Stimulated activated CD4-positive, alpha-beta T cell treated with anti-CD3 and anti-CD28 coated beads, TNF-alpha, amount 100 ng/mL, for 48 hours (primary cell): ENCODE measurements at places on chromosomes 2 and 18.

DNA sequence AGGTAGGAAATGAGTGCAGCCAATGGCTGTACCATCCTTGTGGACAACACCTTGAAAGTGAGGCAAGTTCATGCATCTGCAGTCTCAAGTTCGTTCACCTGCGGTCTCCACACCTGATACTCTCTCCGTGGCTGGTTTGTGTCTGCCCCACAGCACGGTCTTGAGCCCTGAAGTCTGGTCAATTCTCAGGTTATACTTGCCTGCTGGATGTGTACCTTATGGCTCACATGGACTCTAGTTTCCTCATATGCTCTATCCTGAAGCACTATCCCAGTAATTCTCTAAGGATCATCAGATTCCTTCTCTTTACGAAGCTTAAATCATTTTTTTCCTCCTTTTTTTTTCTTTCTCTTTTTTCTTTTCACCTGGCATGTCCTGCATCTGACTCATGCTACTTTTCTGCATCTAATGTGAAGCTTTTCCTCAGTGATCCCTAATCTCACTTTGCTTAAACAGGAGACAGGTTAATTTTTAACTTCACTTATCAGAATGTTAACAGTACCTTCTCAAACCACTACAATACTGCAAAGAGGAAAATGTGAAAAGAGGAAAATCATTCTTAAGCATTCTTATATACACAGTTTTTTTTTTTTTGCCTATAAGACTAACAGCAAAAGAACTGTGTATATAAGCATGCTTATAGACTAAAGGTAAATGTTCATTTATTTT lies 511.2 kb downstream of the SOX11 start:
- DNase-seq, result no peak

- DNase-seq, result no peak
Observed at GRCh38 chr18:9787036-9787435, 78.9 kb downstream of the RAB31 start.

DNA sequence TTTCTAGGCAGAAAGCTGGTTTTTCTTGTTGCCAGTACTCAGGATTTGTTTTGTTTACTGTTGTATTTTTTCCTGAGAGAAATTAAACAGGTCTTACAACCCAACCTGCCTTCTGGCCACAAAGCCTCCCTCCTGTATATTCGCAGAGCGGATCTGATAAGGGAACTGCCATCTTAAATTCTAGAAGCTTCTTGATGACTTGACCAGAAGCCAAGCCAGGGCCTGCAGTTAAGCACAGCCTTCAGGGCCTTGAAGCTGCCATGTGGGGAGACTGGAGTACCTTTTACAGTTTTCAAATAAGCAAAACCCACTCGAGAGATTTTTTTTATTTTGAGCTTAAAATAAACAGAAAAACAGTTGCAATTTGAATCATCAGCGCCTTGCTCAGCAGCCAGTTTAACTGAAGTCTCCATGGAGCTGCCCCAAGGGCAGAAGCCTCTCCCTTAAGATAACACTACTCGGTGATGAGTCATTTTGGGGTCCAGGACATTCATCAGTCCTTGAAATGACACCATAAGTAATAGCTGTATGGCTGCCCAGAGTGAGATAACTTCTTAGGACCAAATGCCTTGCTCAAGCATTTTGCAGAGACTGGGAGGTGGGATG lies 51.5 kb upstream of the PHLPP1 start:
- no peak for DNase-seq

- no peak for DNase-seq
Observed at GRCh38 chr2:6370753-6371551, 494.8 kb downstream of the CMPK2 start.

GRCh38 chr18:77455004-77455403 lies 205.4 kb downstream of the GALR1 start:
- DNase-seq, result no peak

GRCh38 chr2:197446844-197447243 lies 6.5 kb upstream of the COQ10B start:
- no peak for DNase-seq

- DNase-seq, result no peak
Observed at GRCh38 chr2:196804381-196804780, 4.8 kb downstream of the C2orf66 start.

DNA sequence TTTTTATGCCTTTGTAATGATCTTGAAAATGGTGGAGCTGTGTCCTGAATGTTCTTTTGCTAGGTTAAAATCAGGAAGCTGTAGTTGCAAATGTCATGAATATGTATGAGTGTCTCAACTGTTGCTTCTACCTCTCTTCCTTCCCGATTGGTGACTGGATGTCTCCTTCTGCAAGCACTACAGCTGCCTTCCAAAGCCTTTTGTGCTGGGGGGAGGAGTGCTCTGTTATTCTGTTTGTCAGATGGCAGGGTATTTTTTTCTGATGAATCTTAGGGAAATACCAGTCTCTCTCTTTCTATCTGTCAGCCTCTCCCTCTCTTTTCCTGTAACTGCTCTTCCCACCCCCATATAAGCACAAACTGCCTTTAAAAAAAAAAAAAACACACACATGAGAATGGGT lies 1396.3 kb upstream of the CELF4 start:
- DNase-seq, result no peak

- DNase-seq, result no peak
Observed at GRCh38 chr18:74234326-74235171, 57.2 kb downstream of the CYB5A start.

GRCh38 chr2:44186810-44187209 lies 18.1 kb downstream of the PPM1B start:
- DNase-seq, result no peak

DNA sequence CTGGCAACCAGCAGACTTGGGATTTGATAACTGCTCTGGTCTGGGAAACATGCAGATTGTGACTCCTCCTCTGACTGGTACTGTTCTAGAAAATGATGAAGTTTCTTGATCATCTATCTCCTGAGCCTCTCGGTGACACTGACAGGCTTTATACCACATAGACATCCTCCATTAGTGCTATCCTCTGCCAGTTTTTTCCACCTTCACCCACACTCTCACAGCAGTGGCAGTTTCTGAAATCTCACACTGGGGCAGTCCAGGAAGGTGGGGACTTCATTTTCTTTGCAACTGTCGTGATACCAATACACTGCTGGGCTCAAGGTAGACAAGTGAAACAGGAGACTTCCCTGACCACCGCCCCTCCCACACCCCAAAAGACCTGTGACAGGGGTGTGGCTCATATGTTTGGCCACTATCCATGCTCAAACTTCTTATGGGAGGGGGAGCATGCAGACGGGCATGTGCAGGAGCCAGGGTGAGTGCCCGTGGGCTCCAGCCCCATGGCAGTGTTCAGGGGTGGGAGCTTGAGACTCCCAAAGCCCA lies 66.3 kb upstream of the RMDN2 start:
- DNase-seq, result no peak

- no peak for DNase-seq
Observed at GRCh38 chr2:120503793-120504571, 158.0 kb downstream of the INHBB start.

DNA sequence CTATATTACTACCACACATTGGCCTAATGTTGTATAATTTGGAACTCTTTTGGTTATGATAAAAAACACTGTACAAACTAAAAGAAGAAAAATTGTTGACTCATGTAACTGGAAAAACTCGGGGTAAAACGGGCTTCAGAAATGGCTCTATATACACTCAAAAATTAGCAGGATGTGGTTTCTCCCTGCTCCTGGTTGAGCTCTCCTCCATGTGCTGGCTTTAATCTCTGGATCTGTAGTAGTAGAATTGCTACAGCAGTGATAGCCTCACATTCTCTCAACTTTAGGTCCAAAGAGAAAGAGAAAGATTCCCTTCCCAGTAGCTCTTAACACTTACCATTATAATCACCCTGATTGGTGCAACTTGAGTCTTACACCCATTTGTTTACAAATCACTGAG lies 274.9 kb upstream of the GALNT5 start:
- DNase-seq, result no peak

GRCh38 chr18:58400331-58400870 lies 228.5 kb downstream of the ALPK2 start:
- no peak for DNase-seq

DNA sequence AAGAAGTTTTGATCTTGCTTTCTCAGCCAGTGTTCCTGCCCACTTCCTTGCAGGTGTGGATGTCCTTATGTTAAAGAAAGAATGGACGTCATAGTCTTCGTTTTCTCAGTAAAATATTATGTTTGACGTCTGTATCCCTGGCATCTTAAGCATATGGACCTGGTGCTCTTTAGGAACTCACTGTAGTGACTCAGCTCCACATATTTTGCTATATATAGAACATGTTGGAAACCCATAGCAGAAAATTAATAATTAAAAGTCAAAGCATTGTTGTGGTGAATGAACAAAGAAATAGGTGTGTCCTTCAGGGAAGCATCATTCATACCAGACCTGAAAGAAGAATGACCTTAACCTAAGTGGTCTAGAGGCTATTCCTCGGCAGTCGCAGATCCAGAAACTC lies 196.1 kb downstream of the MCFD2 start:
- DNase-seq, result no peak

GRCh38 chr2:15732341-15733077 lies 140.8 kb downstream of the DDX1 start:
- DNase-seq, result no peak

DNA sequence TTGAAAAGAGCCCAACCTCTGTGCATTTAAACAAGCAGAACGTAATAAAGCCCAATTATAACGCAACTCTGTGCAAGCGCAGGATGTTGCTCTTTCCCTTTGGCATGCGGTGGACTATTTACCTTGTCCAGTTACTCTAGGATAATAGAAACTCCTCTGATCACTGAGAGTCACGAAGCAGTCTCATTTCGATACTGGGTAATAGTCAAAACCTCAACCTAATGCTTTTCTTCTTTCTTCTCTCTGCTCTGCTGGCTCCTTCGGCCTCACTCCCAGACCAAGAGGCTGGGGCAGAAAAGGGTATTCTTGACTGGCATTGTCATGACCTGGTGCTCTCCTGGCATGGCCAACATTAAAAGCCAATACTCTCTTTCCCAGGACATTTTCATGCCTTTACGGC lies 89.7 kb upstream of the GCFC2 start:
- no peak for DNase-seq

DNA sequence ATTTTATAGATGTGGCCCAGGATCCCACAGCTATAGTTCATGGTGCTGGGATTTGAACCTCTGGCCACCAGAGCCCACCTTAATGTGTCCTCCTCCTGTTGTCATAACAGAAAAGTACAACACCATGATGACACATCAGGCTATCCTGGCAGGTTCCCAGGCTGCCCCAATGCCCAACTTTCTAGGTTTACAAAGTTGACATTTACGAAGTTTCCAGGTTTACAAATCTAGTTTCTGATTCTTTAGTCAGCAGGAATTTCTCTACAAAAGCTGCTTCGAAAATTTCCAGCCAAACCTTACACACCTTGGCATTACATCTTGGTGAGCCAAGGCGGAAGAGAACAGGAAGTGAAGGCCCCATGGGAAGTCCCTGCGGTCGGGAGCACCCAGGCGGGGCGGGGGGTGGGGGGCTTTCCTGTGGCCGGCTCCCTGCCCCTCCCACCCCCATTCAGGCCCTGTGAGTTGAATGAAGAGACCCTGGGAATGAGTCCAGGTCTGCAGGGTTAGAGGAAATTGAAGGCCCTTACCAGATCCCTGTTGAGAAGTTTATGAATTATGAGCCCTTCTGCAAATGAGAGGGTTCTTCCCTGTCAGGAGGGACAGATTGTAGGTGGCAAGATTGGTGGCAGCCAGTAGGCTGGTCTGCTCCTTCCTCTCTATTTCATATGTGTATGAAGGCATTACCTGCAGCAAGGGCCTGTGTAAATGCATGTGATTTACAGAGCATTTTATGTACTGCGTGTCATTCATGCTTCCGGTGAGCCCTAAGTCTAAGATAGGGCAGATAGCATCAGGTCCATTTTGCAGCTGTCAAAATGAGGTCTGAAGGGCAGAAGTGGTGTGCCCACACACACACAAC lies 11.1 kb upstream of the IL1RN start:
- no peak for DNase-seq

GRCh38 chr2:83923531-83923930 lies 535.5 kb downstream of the SUCLG1 start:
- DNase-seq, result no peak

- DNase-seq, result no peak
Observed at GRCh38 chr2:106537791-106538191, 50.6 kb downstream of the CD8B2 start.

- DNase-seq, result no peak
Observed at GRCh38 chr2:196018037-196018436, 50.6 kb downstream of the DNAH7 start.

DNA sequence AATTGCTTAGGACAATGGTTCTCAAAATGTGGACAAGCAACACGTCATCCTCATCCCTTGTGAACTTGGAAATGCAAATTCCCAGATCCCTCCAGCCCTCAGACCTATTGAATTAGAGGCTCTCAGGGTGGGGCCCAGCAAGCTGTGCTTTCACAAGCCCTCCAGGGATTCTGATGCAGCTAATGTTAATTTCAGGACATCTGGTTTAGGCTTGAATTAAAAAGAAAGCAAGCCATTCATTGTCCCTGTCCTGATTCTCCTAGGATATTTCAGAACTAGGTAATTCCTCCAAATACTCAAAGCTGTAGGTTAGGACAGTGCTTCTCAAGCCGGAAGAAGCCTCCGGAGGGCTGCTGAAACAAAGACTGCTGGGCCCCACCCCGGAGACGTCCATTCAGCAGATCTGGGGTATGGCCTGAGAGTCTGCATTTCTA lies 26.0 kb upstream of the GLI2 start:
- no peak for DNase-seq

DNA sequence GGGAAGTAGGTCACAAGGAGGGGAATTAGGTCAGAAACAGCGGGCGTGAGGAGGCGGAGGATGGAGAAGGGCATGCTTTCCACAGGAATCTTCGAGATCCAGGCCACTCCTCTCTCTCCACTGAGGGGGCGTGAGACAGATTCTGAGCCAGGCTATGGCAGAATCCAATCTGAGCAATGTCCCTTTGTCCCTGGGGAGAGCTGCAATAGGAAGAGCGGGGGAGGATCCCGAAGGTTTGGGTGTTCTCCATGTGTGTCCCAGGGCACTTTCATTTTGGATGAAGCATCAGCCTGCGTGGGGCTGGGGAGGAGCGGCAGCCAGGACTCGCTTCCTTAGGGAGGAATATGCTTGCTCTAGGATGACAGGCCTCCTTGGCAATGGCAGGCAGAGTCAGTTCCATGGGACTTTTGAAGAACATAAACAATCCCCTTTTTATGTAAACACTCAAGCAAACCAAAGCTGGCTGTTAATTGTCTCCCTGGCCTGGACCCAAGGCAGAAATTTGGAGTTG lies 84.0 kb downstream of the LIPG start:
- DNase-seq, result no peak

GRCh38 chr2:74828543-74828942 lies 5.4 kb upstream of the HK2 start:
- no peak for DNase-seq

GRCh38 chr18:37985126-37985525 lies 419.5 kb upstream of the CELF4 start:
- no peak for DNase-seq

- DNase-seq, result no peak
Observed at GRCh38 chr18:45104049-45104395, 423.3 kb downstream of the SETBP1 start.

- no peak for DNase-seq
Observed at GRCh38 chr2:113156278-113157117, 17.3 kb upstream of the PSD4 start.

DNA sequence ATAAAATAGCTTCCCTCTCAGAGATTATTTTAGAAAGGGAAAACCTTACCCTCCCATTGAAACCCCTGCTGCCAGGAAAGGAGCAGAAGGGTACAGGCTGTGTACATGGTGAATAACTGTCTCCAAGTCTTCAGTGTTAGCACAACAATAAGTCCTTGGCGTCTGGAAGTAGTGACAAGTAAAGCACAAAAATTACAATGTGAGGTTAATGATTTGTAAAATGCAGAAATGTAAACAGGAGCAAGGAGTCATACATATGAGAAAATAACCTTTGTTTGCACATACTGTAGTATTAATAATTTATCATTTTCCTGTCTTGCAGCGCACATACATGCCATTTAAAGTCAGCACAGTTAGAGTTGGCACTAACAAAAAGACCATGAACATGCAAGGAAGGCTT lies 40.5 kb downstream of the ABHD3 start:
- no peak for DNase-seq
